ENCODE measurements at places on chromosomes 13 and 19.
A peak's percentile ranks its signal among the peaks of the same experiment; 100 is the strongest.

- DNase-seq = no peak
These were observed 13.8 kb downstream of the KLC3 start for GRCh38 chr19:45354241-45354842.

DNA sequence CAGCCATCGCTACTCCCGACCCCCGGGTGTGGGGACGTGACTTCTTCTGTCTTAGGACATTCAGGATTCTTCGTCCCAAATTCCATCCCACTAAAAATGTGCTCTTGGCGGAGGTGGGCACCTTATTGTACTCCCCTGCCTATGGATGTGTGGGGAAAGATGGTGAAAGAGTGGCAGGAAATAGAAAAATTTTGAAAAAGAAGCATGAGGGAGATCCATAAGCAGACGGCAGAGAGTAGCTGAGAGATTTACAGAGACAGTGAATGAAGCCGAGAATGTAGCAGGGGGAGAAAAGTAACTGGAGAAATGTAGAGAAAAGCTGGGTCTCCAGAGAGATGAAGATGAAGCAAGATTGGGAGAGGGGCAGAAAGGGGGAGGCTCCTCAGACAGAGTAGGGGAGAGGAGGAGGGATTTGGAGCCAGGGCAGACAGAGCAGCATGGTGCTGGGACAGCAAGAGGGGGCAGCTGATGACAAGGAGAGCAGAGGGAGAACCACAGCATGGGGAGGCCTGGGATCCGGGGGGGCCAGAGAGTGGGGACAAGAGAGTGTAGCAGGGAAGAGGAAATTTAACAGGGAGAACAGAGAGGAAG is 843 bp downstream of the ZNF610 start:
- no peak for DNase-seq

DNA sequence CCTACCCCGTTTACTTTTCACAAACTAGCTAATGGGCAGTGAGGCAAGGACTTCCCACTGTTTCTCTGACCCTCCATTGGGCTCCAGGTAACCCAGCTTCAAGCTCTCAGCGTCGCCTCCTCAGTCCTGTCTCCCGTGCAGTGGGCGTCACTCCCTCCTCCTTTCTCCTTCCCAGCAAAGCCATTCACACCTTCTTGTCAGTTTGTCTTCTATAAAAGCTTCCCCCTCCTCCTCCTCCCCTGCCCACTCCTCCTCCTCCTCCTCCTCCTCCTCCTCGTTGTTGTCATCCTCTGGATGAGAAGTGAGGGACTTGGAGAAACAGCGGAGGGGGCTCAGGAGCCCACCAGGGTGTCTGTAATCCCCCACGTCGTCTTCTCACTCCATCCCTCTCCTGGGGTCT is 1.7 kb upstream of the GALP start:
- no peak for DNase-seq

DNA sequence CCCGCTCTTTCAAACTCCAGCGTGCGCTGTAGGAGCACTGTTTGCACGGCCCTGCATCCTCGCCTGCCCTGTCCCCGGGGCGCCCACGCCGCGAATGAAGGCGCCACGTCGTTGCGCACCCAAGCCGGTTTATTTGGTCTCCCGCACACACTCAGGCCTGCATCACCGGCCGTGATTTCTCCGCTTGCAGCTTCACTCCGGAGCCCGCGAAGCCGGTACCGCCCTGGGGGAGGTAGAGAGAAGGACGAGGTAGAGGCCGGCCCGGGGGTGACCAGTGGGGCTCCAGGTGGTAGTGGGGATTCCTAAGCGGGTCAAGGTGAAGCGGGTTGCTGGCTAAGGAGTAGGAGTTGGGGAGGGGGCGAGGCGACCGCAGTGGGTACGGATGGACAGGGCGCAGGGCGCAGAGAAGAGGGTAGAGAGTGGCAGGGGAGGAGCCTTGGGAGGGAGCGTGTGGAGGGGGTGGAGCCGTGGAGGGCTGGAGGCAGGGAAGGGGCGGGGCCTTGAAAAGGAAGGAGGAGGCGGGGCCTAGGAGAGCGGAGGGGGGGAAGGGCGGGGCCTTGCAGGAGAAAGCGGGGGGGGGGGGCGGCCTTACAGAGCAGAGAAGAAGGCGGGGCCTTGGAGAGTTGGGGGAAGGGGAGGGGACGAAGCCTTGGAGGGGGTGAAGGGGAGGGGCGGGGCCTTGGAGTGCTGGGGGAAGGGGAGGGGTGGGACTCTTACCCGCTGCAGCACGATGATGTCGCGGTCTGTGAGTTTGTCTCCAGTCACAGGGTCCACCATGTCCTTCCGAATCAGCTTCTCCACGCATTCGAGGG is 24.6 kb downstream of the NOSIP start:
- DNase-seq = no peak

- no peak for DNase-seq
These were observed 108.5 kb upstream of the TDRD3 start for GRCh38 chr13:60288569-60288968.

GRCh38 chr13:67369895-67370660 is 139.9 kb upstream of the PCDH9 start:
- no peak for DNase-seq

DNA sequence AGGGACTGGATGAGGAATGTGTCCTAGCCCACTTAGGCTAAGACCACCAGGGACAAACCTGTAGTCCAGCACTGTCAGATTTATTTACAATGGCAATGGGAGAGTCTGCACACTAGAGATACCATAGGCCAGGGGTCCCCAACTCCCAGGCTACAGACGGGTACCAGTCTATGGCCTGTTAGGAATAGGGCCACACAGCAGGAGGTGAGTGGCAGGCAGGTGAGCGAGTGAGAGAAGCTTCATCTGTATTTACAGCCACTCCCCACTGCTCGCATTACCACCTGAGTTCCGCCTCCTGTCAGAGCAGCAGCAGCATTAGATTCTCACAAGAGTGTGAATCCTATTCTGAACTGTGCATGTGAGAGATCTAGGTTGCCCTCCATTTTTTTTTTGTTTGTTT is 2.4 kb downstream of the THAP8 start:
- no peak for DNase-seq

- DNase-seq = peak; percentile 21
These were observed 135.7 kb downstream of the DIAPH3 start for GRCh38 chr13:60028021-60028420.

- no peak for DNase-seq
These were observed 212.5 kb downstream of the DLEU7 start for GRCh38 chr13:50631041-50631440.

- no peak for DNase-seq
These were observed 108.7 kb upstream of the VSTM2B start for GRCh38 chr19:29417048-29417447.

DNA sequence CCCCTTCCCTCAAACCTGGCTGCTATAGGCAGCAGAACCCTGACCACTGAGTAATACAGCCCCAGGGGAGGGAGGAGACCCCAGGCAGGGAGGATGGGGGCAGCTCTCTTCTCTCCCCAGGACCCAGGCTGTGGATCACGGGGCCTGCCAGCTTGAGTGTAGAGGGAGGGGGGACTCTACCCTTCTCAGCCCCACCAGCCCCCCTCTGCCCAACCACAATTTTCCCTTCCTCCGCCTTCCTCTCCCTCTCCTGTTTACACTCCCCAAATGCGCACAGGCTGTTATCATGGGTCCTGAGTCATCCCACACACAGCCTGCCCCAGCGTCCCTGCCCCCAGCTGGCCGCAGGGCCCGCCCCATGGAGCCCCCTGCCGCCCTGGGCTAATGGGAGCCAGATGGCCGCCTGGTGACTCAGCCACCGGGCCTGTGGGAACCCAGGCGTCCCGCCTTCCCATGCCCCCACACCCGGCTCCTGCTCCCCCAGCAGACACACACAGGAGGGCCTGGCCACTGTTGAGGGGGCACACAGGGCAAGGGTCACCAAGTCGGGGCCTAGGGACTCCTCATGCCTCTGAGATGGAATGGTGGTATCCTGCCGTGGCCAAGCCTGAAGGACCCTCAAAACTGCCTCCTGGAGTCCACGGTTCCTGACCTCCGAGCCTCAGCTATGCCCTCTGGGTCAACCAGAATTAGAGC is 13.6 kb downstream of the CCDC97 start:
- peak; percentile 93 for DNase-seq

- no peak for DNase-seq
These were observed 28.0 kb downstream of the SERP2 start for GRCh38 chr13:44401577-44401976.

- no peak for DNase-seq
These were observed 19.9 kb downstream of the GAS6 start for GRCh38 chr13:113843864-113844556.

DNA sequence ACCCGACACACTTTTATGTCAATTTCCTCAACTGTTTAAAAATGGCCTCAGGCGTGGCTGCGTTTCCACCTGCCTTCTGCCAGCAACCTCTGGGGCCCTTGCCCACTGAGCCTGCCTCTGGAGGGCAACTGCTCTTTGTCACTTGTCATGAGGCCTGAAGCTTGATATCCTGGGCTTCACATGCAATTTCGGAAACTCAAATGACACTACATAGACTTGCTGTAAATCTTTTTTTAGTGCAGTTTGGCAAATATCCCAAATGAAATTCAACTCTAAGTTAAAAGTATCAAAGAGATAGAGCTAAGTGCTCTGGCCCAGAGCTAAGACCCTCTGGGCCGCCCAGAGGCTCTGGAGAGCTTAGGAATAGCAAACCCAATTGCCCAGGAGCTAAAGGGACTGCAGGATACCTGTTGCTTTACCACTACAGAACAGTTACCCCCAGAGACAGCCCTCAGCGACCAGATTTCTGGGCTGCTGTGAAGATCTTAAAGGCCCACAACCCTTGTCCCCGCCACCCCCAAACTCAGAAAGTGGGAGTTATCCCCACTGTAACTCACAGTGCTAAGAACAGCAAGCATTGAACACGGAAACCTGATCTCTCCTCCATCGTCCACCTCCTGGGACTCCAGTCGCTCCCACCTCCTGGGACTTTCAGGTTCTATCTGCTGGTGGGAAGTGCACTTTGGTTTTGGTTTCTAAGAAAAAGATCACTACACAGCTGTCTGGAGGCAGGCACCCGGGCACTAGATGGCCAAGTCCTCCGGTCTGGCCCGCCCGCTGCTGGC is 19.4 kb downstream of the GJA3 start:
- no peak for DNase-seq

DNA sequence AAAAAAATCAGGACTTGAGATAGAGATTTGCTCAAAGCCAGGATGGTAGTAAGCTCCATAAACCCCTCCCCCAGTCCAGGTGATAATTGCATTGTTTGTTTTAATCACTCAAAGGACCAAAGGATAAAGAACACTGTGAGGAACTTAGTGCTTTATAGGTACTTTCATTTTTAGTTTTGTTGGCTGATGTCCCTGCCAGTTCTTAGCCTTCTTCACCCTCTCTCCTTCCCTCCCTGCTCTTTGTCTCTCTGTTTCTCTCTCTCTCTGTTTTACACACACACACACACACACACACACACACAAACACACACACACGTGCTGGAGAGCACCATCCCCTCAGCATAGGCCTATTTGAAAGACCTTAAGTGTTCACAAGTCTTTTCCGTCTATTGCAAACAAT is 5.2 kb downstream of the FRY start:
- no peak for DNase-seq

DNA sequence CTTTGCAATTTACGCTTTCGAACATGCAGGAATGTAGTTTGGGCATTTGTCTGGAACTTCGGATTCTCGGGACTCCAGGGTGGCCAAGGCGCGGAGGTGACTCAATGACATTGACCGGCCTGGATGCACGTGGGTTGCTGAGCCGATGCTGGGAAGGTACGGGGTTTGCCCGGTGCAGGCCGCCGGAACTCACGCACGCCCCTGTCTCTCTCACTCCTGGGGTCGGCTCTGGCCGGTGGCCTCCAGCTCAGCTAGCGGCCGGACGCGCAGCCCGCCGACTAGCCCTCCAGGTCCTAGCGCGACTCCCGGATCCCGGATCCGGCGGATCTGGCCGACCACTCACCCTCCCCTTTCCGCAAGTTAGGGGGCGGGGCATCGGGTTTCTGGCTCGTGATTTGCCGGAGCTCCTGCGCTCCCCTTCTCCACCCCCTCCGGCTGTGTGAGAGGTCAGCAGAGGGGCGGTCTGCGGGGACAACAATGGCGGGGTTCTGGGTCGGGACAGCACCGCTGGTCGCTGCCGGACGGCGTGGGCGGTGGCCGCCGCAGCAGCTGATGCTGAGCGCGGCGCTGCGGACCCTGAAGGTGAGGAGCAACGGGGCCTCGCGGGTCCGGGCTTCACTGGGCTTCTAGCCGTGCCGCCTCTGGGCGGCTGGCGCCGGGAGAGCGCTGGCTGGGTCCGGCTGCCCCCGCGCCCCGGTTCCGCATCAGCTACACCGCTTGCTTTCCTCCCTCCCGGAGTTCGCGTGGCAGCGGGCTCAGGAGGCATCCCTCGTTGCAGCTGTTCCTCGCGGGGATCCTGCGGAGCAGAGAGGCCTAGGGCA is at the start of gene PCCA:
Gene PCCA, plus strand, starts transcription at position 450 of the 821 bp plus-strand sequence. Its CDS starts 28 bp downstream, at position 478.
- DNase-seq = peak; percentile 92

DNA sequence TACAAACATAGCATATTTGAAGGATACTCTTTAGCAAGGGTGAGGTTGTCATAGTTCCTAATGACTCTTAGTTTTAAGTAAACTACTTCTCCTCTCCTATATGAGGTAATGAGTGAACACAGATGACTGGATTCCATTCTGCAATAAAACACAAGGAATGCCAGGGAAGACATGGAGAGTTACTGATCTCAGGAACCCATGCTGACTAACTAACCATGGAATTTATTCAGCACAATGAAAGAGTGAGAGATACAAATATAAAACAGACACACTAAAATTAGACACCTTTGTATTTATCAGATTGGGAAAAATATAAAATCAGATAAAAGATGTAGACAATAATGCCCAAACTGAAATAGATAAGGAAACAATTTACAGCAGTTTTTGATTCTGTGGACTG is 1525.9 kb upstream of the SLC10A2 start:
- DNase-seq = no peak

- no peak for DNase-seq
These were observed 9.4 kb upstream of the IGFL1 start for GRCh38 chr19:46220038-46220615.

- no peak for DNase-seq
These were observed 13.2 kb downstream of the SPART start for GRCh38 chr13:36332986-36333385.

DNA sequence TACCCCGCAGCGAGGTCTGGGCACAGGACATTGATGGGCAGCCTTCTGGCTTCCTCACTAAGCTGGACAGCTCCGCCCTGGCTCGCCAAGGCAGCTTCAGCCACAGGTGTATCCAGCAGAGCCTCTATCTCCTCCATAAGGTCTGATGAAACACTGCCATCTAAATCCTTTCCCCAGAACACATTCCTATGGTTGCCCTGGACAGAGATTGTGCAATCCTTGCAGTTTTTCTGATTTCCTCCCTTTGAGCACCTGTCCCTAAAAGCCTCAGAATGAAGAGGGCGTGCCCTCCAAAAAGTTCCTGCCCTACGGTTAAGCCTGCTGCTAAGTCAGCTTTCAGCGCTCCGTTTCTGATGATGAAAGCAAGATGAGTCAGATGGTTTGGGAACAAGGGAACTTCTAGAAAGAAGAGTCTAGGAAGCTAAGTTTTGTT is 21.0 kb downstream of the CLEC4M start:
- DNase-seq = peak; percentile 68

DNA sequence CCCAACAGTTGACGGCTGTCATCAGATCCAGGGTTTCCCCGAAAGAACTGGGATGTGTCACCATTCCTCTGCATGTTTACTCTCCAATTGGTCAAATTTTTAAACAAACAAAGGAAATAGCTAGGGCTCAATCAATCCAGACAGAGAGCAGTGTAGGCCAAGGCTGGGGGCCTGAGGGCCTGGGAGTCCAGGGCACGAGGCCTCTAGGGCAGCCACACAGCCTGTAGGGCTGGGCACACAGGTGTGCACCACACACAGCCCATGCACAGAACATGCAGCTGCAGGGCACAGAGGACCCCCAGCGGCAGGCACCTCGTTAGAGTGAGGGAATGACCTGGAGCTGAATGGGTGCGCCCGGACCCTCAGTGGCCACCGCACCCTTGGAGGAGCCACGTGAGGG is 9.5 kb downstream of the MIER2 start:
- DNase-seq = no peak

GRCh38 chr13:20825477-20825875 is 51.7 kb upstream of the EEF1AKMT1 start:
- DNase-seq = no peak
